ENCODE measurements at places on chromosomes 1 and 21.

GRCh38 chr21:33976082-33977016 is 60.7 kb upstream of the ATP5PO start:
- no peak for DNase-seq

- no peak for DNase-seq
Measured at GRCh38 chr1:145927916-145928643, 796 bp upstream of the RBM8A start.

DNA sequence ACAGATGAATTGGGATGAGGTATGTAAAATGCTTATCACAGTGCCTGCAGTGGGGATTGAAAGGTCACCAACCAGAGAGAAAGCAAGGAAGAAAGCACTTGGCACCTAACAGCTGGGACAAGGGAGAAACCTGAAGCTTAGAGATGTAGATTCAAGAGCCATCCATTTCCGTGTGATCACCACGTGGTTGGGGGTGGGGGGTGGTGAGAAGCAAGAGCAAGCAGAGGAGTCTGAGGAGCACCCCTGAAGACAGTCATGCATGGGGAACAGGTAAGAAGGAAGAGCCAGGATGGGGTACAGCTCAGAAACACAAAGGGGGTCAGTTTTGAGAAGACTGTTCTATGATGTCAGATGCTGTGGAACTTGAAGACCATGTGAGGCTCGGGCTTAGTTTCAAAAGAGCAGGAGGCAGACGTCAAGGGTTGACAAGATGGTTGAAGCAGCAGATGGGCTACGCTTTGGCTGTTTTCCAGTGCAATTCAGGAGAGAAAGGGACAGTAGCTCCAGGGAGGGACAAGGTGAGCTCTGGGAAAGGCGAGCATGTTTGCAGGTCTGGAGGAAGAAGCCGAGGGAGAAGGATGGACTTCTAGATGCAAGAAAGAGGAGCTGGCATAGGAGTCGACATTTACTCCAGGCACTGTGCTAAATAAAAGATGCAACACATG is 17.4 kb downstream of the KANK4 start:
- no peak for DNase-seq

GRCh38 chr1:63670164-63670563 is 77.0 kb downstream of the PGM1 start:
- no peak for DNase-seq

All from D721Med (cell line).